ENCODE measurements at places on chromosomes 4 and X. TPM values are rescaled to one million over a fixed set of nuclear protein-coding genes. Genes with fewer than 3 reads are reported as not detected.
A peak's percentile ranks its signal among the peaks of the same experiment; 100 is the strongest.

DNA sequence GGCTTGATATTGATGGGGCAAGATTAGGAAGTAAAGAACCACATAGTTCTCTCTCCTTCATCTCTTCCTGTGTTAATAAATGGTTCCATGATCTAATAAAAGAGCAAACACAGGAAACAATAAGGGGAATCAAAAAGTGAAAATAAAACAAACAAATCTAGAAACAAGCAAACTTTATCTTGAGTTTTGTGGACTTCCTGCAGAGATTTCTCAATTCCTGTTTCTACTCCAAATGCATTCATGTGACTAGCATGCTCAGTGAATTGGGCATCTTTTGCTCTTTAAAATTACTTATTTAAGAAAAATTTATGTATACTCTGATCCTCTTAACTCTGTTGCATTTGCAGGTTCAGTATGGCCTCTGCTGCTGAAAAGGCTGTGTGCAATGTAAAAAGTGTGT lies 682.0 kb downstream of the KCTD8 start:
- H3K4me1 ChIP-seq = no peaks in the 10 kb centered on the region
- H3K27ac ChIP-seq = no peak overlapping the region
- DNase-seq = no peak
- no peak overlapping the region for H3K4me3 ChIP-seq

PRRG1 gene
- total RNA-seq = not detected

AMOT gene
- 0.79 TPM for total RNA-seq

SSX1 gene
- not detected for total RNA-seq

GRCh38 chr4:42310358-42310757 lies 86.9 kb upstream of the SHISA3 start:
- H3K36me3 ChIP-seq = no peaks in the 10 kb centered on the region
- no peak overlapping the region for H3K4me3 ChIP-seq
- no peak for DNase-seq
- no peaks in the 10 kb centered on the region for H3K27me3 ChIP-seq

DNA sequence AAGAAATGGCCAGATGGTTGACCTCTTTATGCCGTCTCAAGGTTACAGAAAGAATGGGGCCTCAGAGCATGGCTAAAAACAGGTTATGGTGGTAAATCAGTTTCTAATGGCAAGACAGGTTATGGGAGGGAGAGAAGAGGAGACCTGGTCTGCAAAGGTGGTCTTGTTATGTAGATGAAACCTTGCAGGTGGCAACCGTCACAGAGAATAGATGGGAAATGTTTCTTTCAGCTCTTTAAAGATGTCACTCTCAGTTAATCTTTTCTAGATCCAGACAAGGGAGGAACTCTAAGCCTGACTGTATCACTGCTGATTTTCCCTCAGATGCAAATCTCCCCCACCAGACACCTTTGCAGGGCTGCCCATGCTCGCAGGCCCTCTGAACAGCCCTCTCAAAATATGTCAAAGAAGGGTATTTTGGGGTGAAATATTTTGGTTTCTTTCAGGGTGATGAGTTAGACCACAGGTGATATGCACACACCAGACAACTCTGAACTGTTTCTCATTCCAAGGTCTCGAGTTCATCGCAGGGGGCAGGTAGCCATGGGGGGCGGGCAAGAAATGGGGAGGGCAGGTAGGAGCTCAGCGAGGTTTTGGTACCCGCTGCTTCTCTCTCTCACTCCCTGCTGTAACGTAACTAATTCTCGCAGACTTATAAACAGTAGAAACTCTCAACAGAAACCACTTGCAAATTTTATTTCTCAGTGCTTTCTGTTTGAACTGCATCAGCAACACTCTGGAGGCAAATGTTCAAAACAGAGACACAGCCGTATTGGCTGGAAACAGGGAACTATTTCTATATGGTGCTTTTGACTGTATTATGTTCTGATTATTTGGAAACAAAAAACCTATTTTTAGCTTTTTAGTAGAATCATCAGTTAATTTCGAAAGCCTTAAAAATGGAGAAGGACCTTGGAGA lies 32.4 kb downstream of the CASP3 start:
- no peaks in the 10 kb centered on the region for H3K4me1 ChIP-seq
- H3K27me3 ChIP-seq = no peaks in the 10 kb centered on the region
- no peak overlapping the region for H3K27ac ChIP-seq
- H3K4me3 ChIP-seq = no peak overlapping the region
- DNase-seq = no peak

GLA gene
- 28.9 TPM for total RNA-seq

- no peak overlapping the region for H3K27ac ChIP-seq
- no peak overlapping the region for H3K4me3 ChIP-seq
- H3K36me3 ChIP-seq = peaks cover 4% of the 10 kb centered on the region
- peaks cover 83% of the 10 kb centered on the region for H3K27me3 ChIP-seq
- no peak for DNase-seq
Measured at GRCh38 chr4:110635163-110635865, 12.4 kb upstream of the PITX2 start.

PDLIM3 gene
- total RNA-seq = not detected

GRCh38 chrX:1394731-1395501 lies 3.0 kb upstream of the SLC25A6 start:
- H3K4me1 ChIP-seq = peaks cover 39% of the 10 kb centered on the region
- H3K36me3 ChIP-seq = peaks cover 32% of the 10 kb centered on the region
- H3K27ac ChIP-seq = no peak overlapping the region
- no peaks in the 10 kb centered on the region for H3K27me3 ChIP-seq

NEIL3 gene
- total RNA-seq = 38.9 TPM

DNA sequence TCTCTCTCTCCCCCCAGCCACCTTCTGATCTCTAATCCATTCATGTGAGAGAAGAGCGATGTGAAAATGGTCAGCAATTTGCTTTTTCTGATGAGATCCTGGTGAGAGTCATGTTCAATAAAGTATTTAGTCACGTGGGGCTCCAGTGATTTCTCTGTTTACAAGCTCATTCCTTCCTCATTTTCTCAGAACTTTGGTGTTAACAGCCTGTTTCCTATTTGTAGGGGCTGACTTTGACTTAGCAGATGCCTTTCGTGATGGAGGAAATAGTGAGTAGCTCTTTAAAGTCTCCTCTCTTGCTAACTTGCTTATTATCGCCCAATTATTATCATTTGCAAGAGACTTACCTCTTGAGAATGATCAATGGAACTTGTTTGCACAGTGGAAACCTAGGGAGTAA lies 72.6 kb upstream of the CD99 start:
- H3K4me3 ChIP-seq = no peak overlapping the region
- peaks cover 24% of the 10 kb centered on the region for H3K4me1 ChIP-seq
- no peaks in the 10 kb centered on the region for H3K27me3 ChIP-seq
- no peak overlapping the region for H3K27ac ChIP-seq
- DNase-seq = no peak
- peaks cover 68% of the 10 kb centered on the region for H3K36me3 ChIP-seq

GRCh38 chr4:154549894-154550790 lies at the start of gene PLRG1:
Gene PLRG1 (minus strand): TSS chr4:154550400. CDS start chr4:154550308, 92 bp downstream.
- H3K4me3 ChIP-seq = peak within 1 kb of the TSS; percentile 98
- peak; percentile 97 for DNase-seq
- peaks cover 15% of the 10 kb centered on the region for H3K36me3 ChIP-seq
- peak within 1 kb of the TSS; percentile 97 for H3K27ac ChIP-seq

DNA sequence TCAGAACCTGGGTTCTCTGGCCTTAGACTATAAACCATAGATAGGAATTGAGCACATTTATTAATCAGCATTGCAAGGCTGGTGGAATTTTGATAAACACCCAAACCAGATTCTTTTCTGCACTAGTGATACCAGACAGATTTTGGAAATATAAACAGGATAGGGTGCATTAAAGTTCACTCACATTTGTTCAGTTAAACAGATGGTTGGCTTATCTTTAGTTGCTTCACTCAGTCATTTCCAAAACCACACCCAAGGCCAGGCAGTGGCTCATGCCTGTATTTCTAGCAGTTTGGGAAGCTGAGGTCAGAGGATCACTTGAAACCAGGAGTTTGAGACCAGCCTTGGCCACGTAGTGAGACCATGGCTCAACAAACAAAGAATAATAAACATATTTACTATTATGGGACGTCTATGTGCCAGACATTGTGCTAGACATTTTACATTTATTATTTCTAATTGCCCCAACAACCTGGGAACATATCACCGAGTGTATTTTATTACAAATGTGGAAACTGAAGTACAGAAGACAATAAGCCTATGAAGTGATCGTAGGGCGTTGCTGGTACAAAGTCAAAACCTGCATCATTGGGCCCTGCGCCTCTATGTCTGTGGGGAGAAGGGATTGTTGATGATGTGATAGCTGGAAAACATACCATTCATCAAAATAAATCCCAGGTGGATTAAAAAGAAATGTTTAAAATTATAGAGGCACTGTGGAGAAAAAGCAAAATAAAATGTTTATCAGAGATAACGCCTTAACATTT lies 15.0 kb downstream of the ADD1 start:
- H3K27ac ChIP-seq = no peak overlapping the region
- H3K4me3 ChIP-seq = no peak overlapping the region
- H3K36me3 ChIP-seq = peaks cover 48% of the 10 kb centered on the region
- peaks cover 61% of the 10 kb centered on the region for H3K4me1 ChIP-seq

DNA sequence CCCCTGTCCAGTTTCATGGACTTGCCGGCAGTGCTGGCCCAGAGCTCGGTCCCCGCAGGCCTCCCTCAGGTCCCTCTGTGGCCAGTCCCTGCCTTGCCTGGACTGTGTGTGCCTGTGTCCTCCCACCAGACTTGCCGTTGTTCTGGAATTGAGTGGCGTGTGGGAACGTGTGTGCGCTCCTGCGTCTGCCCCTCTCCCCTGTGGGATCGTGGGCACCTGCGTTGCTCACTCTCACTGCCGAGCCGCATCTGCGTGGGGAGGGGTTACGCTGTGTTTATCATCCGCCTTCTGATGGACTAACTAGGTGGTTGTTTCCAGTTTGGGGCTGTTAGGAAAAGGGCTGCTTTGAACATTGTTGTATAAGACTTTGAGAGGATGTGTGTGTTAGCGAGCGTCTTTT lies 21.2 kb downstream of the PCGF3 start:
- no peak overlapping the region for H3K27ac ChIP-seq
- H3K27me3 ChIP-seq = no peaks in the 10 kb centered on the region
- peaks cover 28% of the 10 kb centered on the region for H3K36me3 ChIP-seq
- H3K4me3 ChIP-seq = no peak overlapping the region

ZMYM3 gene
- total RNA-seq = 28.0 TPM

ARHGEF38 gene
- not detected for total RNA-seq

DNA sequence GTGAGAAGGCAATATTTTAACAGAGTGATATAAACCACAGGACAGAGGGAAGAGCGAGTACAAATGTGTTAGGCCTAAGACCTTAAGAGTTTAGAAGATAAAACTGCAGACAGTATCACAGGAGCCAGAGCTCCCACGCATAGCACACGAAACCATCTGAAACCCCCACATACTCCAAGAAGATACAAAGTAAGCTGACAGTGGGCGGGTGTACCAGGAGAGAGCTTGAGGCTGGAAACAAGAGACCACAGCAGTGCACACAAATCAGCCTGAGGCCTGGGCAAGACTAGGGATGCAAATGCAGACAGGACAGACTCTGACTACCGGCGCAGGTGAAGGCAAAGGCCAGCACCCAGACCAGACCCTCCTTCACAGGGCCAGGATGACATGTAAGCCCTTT lies 54.1 kb upstream of the ARHGAP24 start:
- H3K36me3 ChIP-seq = no peaks in the 10 kb centered on the region
- H3K4me1 ChIP-seq = no peaks in the 10 kb centered on the region
- no peak overlapping the region for H3K4me3 ChIP-seq
- no peak for DNase-seq

FAM200B gene
- total RNA-seq = 24.3 TPM

DNA sequence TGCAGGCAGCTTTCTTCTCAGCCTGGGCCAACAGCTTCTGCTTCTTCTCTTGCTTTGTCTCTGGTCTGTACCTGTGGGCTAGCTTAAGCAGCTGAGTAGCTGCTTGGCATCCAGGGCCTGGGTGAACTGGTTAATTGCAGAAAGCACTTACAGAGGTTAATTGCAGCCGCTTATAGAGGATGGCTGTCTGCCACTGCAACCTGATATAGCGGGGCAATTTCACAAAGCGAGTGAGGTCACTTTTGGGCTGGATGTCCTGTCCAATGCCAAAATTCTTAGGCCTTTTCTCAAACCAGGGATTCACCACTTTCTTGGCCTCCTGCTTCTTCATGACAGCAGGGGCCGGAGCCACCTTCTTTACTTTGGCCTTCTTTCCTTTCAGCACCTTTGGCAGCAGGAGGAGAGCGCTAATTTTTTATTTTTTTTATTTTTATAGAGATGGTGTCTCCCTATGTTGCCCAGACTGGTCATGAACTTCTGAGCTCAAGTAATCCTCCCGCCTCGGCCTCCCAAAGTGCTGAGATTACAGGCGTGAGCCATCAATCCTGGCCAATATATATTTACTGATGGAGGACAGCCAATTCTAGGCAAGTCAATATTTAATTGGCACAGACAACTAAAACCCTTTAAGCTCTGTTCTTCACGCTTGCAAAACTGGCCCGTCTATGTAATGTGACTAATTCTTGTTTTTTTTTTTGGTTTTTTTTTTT lies 61.0 kb downstream of the ENOPH1 start:
- H3K27ac ChIP-seq = no peak overlapping the region
- no peak for DNase-seq
- H3K27me3 ChIP-seq = no peaks in the 10 kb centered on the region
- no peaks in the 10 kb centered on the region for H3K36me3 ChIP-seq
- no peaks in the 10 kb centered on the region for H3K4me1 ChIP-seq

DNA sequence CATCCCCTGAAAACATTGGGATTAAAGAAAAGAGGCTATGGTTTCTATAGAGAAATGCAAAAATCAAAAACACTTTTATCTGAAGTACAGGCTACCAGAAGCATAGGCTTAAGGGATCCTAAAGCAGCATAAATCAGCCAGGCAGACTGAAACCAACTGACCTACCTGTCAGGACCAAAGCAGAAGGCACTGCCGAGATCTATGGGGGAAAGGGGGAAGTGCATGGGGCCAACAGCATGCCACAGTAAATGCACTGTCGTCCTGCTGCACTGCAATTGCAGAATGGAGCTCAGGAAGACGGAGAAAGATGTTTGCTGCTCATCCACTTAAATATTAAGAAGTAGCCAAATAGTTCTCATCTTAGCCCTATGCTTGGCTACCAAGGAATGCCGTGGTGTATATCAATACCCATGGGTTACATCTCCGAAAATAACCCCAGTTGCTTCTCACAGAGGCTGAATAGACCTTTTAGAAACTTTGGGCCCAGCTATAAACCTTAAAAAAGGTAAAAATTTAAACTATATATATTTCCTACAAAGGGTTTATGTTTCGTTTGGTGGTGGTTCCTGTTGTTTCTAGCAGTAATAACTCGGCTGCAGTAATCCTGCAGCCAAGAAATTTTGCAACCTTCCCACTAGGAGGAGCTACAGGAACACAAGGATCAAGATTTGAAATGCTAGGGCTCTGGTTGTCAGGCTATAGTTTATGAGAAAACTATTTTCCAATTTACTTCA lies 312.2 kb upstream of the DIAPH2 start:
- H3K36me3 ChIP-seq = no peaks in the 10 kb centered on the region
- H3K4me1 ChIP-seq = no peaks in the 10 kb centered on the region
- H3K27ac ChIP-seq = no peak overlapping the region
- no peaks in the 10 kb centered on the region for H3K27me3 ChIP-seq
- DNase-seq = no peak

DNA sequence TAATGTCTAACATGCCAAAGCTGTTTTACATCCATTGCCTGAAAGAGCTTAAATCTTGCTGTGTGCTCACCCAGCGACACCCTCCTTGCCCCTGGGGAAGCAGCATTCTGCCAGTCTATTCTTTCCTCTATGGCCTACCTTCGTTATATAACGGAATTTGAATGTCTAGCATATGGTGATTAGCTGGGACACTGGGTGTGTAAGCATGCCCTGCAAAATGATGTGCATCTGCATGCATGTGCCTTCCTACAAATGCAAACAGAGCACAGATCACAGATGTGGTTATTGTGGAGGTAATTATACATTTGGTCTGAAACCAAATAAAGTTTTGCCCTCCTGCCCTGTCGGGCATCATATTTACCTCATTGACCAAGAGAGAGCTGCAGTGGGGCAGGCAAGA lies 90.8 kb downstream of the NHS start:
- H3K27me3 ChIP-seq = no peaks in the 10 kb centered on the region
- no peaks in the 10 kb centered on the region for H3K36me3 ChIP-seq
- H3K4me3 ChIP-seq = no peak overlapping the region

- no peaks in the 10 kb centered on the region for H3K36me3 ChIP-seq
- no peaks in the 10 kb centered on the region for H3K4me1 ChIP-seq
- DNase-seq = no peak
Measured at GRCh38 chr4:9898596-9899305, 117.3 kb downstream of the DRD5 start.
